ENCODE measurements at places on chromosomes 7 and 10.

DNA sequence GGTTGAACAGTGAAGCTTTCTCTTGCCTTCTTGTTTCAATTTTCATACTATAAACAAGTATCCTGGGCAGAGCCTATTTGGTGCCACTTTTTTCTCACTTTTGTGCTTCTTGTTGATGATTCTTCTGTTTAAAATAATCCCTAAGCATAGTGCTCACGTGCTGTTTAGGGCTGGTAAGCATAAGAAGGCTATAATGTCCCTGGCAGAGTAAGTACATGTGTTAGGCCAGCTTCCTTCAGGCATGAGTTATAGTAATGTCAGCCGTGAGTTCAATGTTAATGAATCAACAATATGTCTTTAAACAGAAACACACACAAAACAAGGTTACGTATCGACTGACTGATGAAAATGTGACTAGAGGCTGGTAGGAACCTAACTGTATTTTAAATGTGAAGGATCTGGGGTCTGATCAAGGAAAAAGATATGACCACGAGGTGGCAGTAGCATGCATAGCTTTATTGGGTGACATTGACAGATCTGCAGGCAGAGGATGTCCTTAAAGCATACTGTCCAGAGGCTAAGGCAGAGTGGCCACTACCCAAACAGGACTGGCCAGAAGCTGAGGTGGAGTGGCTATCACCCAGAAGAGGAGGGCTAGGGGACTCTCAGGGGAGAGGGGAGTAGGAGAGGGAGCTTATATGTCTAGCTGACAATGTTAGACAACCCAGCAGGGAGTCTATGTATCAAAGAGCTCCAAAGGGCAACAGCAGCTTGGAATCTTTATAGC is 113.7 kb downstream of the BRAF start:
- DNase-seq = peak; percentile 44

DNA sequence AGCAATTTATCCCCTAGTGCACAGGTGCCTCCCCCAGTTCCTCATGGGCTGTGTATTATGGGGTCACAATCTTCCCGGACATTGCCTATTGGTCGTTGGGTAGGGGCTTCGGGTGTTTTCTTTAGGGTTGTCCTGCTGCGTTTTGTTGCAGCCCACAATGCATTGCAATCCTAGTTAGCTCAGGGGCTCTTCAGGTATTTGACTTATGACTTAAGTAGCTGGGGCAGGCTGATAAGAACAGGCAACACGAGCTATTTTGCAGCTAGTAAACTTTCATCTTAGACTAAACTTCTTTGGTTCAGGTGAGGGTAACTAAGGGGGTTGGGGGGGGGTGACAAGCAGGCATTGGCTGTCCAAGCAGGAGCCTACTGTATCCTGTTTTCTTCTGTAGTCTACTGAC is 158.5 kb downstream of the TPST1 start:
- no peak for DNase-seq

DNA sequence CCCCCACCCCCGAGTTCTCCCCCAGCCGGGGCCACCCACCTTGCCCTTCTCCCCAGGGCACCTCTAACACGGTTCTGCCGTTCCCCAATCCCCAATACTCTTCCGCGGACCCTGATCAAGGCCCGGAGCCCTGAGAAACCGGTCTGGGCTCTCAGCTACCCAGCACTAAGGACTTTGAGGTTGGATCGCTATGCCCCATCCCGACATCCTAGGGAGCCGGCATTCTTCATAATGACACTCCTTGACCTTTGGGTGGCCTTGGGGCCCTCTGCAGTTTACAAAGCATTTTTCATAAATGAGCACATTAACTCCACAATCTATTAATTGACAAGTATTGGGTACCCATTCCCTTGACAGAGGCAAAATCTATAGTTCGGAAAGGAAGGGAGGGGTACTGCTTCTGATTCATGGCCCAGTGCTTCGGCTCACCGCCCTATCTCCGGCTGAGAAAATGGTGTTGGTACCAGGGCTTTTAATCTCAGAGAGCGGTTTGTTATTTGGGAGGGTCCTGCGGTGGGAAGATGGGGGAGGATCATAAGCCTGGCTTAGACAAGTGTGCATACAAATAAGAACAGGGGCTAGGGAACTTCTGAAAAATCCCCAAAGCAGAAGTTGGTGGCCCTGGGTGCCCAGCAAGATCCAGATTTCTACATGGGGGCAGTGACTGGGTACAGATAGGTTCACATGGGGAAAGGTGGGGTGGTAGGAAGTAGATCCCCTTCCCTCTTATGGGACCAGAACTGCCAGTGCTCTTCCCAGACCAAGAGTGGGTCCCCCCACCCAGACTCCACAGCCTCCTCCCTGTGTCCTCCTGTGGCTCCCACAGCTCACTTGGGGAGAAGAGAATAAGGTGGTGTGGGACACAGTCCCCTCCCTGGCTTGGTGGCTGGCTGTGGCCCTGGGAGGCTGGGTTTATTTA is 3.2 kb downstream of the IMPDH1 start:
- DNase-seq = no peak

GRCh38 chr10:131949041-131949862 is 32.5 kb downstream of the BNIP3 start:
- DNase-seq = no peak

DNA sequence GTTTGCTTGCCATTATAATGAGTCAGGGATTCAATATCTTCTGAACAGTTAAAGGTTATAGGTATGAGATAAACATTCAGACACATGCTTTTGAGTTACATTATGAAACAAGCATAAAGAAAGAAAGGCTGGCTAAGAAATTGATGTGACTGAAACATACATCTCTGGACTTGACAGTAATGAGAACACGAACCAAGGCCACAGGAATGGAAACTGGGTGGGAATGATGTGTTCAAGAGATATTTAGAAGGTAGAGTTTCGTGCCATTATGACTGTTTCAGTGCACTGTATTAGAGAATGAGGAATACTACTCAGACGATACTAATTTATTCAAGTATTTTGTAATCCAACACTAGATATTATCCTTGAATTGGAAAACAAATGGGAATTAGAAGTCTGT is 332.1 kb upstream of the MAGI2 start:
- peak; percentile 18 for DNase-seq

GRCh38 chr10:15222511-15222910 is 54.0 kb upstream of the NMT2 start:
- DNase-seq = no peak
